ENCODE measurements at places on chromosomes 7 and 10.

- no peak for DNase-seq
Measured at GRCh38 chr7:33458581-33458980, 329.2 kb downstream of the BBS9 start.

- DNase-seq, result no peak
Measured at GRCh38 chr7:50824882-50825281, 42.2 kb upstream of the GRB10 start.

DNA sequence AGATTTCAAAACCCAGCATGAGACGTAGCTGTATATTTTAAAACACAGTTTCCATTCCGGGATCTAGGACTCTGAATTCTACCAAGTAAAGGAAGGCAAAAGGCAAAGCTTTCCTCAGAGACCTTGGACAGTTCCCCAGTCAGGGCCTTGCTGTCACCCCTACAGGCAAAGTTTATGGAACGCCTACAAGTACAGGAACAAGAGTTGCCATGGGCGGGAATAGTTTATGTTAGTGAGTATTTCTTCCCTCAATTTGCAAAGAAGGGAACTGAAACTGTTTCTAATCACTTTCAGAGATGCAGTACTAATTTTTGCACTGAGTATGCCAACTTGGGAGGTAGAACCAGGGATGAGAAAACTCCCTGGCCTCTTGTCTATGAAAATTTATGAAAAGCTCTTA is 68.2 kb upstream of the LRGUK start:
- no peak for DNase-seq

DNA sequence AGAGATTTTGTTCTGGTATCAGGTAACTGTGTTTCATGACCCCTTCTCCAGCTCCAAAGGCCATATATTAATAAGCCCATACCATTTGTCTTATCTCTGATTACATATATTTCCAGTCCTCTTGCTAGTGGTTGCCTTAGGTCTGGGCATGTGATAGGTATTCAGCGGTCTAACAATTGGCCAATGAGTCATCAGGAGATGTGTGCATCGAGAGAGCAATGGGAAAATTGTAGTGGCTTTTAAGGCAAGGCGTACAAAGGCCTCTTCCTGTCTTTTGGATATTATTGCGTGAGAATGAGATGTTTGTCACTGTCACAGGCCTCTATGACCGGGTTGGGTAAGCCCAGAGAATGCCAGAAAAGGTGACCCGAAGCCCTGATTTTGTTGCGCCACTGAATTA is 38.6 kb upstream of the SFRP5 start:
- DNase-seq, result no peak

GRCh38 chr7:5143935-5144903 is 45.8 kb upstream of the WIPI2 start:
- peak; percentile 78 for DNase-seq

- no peak for DNase-seq
Measured at GRCh38 chr10:90227217-90227656, 525.8 kb downstream of the KIF20B start.

DNA sequence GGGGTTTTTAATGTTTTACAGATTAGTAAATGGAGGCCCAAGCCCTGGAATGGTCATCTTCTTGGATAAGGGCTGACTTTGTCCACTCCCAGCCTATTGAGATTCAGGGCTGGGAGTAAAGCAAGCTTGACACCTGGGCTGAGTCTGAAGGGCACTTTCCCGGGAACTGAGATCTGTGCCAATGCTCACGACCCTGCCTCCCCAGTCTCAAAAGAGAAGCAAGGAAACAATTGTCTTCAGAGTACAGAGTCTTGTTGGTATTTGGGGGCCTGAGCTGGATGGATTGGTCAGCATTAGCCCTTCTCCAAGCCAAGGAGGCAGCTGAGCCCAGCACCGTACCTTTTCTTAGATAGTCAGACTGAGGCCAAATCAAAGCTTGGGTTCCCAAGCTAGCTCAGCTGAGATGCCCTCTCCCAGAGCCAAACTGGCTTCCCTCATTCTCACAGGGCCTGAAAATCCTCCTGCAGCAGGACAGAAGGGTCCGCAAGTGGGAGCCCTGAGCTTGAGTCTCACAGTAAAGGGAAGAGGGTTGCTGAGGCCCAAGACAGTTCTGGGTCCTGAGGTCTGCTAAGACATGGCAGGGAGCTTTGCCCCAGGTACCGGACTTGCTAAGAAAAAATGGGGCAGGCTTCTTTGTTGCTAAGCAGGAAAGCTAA is 3.7 kb downstream of the DDIT4 start:
- no peak for DNase-seq
